SJSA1 (cell line): ENCODE measurements at places on chromosomes 7 and 10.

DNA sequence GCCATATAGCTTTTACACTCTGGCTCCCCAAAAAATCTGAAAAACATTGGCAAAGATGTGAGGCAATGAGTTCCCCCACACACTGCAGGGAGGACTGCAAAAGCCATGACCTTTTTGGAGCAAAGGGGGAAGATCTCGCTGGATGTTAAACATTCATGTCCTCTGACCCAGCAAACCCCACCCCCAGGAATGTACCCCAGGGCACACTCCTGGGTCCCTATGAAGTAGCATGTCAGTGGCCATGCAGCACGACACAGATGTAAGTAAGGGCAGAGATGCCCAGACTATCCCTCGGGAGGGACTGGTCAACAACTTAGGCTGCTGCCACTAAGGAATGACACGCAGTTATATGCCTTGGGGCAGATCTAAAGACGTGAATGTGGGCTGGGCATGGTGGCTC, 100.6 kb downstream of the DLG5 start:
- DNase-seq = no peak

GRCh38 chr10:91287276-91287675, 66.8 kb downstream of the PCGF5 start:
- DNase-seq = no peak

DNA sequence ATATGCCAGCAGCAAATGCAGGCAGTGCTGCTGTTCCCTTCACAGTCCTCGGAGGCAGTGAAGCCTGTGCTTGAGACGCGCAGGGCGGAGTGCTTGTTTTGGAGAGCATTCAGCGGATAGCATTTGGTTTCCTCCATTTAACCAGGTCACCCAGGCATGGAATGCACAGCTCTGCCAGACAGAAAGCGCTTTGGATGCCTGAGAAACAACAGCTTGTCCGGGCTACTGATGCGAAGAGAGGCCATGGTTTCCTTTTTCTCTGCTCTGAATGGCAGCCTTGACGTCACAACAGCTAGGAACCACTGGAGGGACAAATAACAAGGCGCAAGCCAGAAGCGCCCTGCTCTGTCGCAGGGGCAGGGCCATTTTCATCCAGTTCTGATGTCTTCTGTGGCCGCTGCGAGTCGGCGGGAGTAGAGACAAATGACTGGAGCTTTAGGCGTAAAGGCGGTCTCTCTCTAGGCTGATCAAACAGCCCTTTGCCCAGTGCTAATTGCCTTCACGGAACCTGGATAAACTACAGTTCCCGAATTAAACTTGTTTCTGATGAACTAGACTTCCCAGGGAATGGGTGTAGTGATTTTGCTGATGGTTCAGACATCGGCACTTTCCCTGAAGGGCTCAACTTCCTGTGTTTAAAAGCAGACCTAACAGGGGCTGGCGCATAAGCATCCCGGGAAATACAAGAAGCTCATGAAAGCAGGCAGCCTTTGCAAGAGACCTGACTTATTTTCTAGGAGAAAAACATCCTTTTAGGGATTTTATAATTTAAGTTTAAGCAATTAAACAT, 187.6 kb upstream of the KLF14 start:
- DNase-seq = peak; percentile 78

GRCh38 chr7:86833360-86833759, 189.7 kb downstream of the GRM3 start:
- no peak for DNase-seq

- no peak for DNase-seq
These were observed 71.2 kb downstream of the ADARB2 start for GRCh38 chr10:1666147-1666546.

DNA sequence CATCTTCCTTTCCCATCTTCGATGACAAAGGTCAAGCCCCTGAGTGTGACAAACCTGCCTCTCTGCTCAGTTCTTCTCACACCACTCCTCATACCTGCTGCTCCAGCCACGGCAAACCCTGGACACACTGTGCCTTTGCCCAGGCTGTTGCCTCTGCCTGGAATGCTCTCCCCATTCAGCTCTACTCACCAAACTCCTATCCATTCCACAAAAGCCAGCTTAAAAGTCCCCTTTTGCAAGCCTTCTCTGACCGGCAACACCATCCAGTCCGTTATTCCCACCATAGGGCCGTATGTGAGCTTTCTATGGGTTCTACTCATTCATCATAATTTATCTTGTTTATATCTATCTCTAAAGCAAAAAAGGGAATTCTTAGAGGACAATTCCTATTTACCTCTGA, 15.2 kb downstream of the GFRA1 start:
- DNase-seq = no peak
